CD4-positive, alpha-beta T cell treated with Interleukin-15 for 1 hour (primary cell): ENCODE measurements at places on chromosomes 13 and 19.

DNA sequence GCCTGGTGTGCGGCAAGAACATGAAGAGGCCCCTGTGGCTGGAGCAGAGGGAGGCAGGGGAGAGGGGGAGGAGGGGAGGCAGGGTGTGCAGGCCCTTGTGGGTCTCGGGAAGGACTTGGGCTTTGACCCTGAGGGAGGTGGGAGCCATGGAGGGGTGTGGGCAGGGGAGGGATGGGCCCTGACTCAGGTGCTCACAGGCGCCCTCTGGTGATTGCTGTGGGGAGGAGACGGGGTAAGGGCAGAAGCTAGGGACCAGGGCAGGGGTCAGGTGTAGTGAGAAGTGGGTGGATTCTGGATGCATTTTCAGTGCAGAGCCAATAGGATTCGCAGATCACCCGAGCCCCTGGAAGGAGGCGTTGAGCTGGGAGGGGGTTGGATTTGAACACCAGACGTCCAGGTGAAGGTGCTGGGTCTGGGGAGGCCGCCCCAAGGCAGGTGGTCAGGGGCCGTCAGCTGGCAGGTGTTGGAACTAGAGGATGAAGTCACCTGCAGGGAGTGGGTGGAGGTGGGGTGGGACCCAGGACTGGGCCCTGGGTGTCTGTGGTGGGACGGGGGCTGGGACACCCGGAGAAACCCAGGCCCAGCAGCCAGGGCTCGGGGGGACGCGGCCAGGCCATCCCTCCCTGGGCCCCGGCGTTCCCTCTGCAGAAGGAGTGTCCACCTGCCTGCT, 185.4 kb downstream of the KDM4B start:
- no peak for DNase-seq

- DNase-seq = no peak
Measured at GRCh38 chr13:112954488-112955270, 14.3 kb upstream of the MCF2L start.

GRCh38 chr13:45705918-45706317, 3.8 kb downstream of the CBY2 start:
- DNase-seq = no peak

DNA sequence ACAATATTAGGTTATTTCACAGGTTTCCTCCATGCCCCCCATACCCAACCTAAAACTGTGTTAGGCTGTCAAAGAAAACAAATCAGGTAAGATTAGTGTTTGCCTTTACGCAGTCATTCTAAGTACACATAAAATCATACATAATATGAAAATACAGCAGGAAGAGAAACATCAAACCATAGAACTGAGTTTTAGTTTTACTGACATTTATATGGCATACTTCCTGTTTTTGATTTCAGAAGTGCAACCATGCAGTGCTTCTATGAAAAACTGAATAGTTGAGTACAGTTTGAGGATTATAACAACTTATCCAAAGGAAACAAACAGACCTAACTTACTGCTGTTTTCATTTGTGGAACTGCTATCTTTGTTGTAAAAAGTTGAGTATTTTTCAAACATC, 91.3 kb downstream of the KCNRG start:
- DNase-seq = no peak
